Kidney tubule cell (primary cell): ENCODE measurements at places on chromosomes 13 and 19.

GRCh38 chr13:82370316-82370715 lies 1512.0 kb downstream of the SLITRK1 start:
- peak; percentile 19 for DNase-seq

- peak; percentile 77 for DNase-seq
Observed at GRCh38 chr19:3365836-3366752, at the start of gene NFIC. Gene NFIC (plus strand): TSS chr19:3366583. CDS start chr19:3366637, 54 bp downstream.

GRCh38 chr13:70580825-70581224 lies 472.6 kb upstream of the KLHL1 start:
- no peak for DNase-seq

GRCh38 chr13:46296115-46296822 lies 84.5 kb downstream of the LRRC63 start:
- peak; percentile 75 for DNase-seq

- DNase-seq = no peak
Observed at GRCh38 chr13:111941845-111942447, 125.0 kb upstream of the SOX1 start.

- DNase-seq = peak; percentile 89
Observed at GRCh38 chr13:45280751-45281634, 60.0 kb downstream of the TPT1 start.
